ENCODE measurements at places on chromosomes 4 and X.

GRCh38 chr4:110480031-110480549 lies 4.1 kb downstream of the ENPEP start:
- DNase-seq, result no peak

- DNase-seq, result no peak
Observed at GRCh38 chr4:34964613-34965012, 1279.7 kb downstream of the ARAP2 start.

DNA sequence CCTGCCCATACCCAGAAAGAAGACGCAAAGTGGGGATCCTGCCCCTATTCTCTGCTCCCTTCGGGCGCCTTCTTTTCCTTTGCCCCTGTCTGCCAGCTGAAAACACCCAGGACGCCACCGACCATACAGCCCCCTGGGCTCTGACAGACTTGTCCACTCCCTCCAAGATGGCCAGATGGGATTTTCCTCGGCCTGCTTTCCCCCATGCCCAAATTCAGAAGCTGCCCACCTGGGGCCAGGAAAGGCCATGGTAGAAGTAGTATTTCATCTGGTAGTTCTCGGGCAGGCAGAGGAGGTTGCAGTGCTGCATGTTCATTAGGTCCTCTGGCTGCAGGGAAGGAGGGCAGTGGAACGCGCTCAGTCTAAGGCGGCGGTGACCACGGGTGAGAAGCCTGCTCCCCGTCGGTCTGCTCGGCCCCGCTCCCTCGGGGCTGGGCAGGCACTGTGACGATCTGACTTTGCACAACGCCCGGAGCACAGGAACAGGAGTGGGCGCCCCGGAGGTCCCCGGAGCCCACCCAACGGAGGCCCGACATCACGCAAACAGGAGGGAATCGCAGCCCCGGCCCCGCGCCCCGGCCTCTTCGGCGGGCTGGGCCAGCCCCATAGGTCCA lies 582 bp downstream of the NAA10 start:
- no peak for DNase-seq

GRCh38 chrX:28595346-28595745 lies 8.1 kb downstream of the IL1RAPL1 start:
- DNase-seq, result no peak

DNA sequence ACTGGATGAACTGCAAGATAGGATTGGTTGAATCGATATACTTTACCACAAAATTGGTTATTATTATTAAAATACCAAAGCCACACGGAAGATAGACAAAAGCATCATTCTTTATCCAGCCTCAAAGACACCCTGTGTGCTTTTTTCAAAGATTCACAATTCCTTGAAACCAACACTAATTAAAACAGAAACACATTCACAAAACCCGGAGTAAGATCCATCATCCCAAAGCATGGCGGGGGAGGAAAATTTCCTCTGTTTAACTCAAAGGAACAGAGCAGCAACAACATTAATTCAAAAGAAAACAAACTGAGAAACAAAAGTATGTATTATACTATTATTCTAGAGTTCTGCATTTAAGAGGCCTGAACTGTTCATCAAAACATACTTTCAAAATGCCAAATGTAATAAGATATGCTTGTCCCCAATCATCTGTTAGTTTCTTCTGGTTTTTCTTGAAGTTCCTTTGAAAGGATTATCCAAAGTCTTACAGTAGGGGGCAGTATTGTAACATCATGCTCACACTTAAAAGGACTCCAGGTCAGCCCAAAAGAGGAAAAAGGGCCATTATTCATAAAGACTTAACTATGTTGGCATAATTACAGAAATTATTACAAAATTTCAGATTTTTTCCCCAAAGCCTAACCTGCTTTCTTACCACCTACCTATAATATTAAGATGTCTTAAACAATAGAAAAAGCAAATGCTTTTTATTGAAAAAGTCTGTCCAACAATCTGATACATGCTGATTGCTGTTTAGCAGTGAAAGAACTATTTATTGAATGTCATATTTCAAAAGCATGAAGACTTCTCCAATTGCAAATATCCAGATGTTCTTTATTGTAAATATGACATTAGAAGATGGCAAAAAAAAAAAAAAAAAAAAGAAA lies 168.7 kb downstream of the SCFD2 start:
- DNase-seq, result no peak

DNA sequence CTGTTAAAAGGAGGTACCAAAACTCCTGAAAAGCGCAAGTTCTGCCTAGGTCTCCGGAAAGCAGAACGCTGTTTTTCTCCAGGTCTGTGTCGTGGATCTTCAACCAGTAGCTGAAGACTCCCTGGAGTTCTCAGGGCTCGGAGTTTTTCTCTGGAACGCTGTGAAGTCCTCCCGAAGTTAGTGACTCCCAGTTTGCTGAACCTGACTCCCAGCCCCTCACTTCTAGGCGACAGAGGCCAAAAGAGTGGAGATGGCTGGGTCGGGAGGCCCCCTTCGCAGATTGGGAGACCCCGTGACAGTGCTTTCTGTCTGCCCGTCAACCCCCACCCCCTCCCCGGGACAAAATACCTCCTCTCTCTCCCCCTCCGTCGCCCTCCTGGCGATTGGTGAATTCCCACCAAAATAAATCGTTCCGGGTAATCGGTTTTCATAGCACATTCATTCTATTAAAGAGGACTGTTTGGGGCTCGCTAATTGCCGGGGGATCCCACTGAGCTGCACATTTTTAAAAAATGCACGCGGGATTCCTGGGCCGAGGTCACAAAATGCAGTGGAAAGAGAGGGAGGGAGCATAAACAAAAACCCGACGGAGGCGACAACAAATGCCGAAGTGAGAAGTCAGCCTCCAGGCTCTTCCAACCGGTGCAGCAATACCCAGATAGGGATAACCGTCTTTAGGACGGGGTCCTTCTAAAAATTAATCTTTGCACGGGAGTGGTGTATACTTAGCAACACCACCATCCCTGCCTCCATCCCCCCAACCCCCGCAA lies 4.0 kb upstream of the MSX1 start:
- no peak for DNase-seq

- no peak for DNase-seq
Observed at GRCh38 chr4:66123831-66124413, 453.6 kb upstream of the EPHA5 start.

DNA sequence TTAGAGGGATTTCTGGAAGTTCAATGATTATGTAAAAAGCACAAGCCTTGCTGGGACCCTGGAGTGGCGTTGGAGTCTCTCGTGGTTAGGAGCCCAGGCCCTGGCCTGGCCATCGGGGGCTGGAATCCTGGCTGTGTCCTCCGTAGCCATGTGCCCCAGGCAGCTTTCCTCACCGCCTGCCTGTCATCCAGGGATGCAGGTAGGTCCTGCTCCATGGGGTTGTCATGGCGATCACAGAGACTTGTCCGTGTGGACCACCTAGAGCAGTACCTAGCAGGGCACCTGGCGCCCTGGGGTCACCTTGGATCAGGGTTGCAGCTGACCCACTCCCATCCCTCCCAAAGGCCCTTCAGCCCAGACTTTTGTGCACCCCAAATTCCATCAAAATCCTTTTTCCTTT lies 30.2 kb upstream of the WFS1 start:
- no peak for DNase-seq

GRCh38 chr4:187179086-187180058 lies 455.7 kb upstream of the FAT1 start:
- DNase-seq, result no peak

DNA sequence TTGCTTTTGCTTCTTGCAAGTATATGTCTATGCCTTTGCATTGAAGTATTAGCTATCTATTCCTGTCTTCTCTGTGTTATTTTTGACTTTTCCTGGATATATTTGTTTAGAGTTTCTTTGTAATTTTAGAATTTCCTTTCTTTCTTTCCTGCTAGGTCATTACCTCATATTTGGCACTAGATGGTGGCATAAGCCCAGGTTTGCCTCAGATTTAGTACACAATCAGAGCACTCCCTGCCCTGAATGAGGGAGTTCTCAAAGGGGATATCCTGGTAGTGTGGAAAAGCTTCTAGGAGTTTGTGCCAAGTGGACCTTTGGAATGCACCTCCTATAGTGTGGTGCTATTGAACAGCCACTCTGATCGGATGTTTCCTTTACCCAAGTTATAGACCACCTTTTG lies 181.6 kb downstream of the UGT8 start:
- DNase-seq, result no peak

DNA sequence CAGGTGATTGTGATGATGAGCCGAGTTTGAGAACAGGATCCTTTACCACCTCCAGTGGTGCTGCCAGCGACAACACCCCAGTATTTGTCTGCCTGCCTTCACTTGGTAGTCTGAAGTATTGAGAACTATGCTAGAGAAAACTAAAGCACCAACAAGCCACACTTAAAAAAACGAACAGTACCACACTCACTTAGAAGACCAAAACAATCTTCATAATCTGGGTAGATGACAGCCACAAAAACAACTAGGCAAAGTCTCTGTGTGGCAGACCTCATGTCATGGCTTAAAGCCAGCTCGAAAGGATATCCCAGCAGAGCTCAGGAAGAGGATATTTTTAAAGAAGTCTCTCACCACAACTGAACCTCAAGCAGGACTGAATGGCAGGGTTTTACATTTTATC lies 236.0 kb downstream of the GPC3 start:
- DNase-seq, result no peak

GRCh38 chr4:73152893-73153292 lies 83.4 kb upstream of the COX18 start:
- DNase-seq, result no peak

DNA sequence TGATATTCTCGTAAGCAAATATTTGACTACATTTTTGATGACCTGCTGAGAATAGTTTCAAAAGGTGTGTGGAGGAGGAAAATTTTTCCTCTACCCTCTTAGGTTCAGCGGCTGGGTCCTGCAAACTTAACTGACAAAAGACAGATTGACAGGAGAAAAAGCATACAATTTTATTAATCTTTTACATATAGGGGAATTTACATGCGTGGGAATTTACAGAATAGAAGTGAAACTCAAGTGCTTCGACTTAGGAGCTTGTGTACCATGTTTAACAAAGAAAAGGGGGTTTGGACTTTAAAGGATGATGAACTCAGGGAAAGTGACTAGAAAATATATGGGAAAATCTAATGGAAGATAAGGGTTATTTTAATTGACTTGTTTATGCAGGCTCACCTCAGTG lies 2.5 kb downstream of the HERC6 start:
- DNase-seq, result no peak

GRCh38 chrX:46279925-46280313 lies 265.3 kb downstream of the ZNF674 start:
- DNase-seq, result no peak

DNA sequence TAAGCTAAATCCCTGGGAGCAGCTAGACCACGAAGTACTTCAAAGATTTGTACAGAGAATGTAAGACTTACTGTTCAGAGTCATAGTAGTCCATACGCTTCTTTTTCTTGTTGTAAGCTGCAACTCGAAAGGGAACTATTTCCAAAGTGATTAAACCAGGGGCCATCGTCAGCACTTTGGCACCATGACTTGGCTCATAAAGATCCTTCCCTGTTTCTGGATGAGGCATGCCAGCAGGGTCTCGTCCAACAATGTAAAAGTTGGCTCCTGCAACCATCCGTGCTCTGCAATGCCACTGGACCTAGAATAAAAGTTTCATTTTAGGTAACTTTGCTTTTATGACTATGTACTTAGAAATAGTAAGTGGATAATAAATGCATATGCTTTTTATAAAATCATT lies 88.5 kb downstream of the PAPSS1 start:
- DNase-seq, result no peak

- no peak for DNase-seq
Observed at GRCh38 chrX:37779857-37780256, at the start of gene CYBB. Gene CYBB, plus strand, starts transcription at chrX:37780059. Its CDS starts 19 bp downstream, at chrX:37780078.

GRCh38 chr4:74397748-74398426 lies 32.9 kb downstream of the EREG start:
- no peak for DNase-seq

DNA sequence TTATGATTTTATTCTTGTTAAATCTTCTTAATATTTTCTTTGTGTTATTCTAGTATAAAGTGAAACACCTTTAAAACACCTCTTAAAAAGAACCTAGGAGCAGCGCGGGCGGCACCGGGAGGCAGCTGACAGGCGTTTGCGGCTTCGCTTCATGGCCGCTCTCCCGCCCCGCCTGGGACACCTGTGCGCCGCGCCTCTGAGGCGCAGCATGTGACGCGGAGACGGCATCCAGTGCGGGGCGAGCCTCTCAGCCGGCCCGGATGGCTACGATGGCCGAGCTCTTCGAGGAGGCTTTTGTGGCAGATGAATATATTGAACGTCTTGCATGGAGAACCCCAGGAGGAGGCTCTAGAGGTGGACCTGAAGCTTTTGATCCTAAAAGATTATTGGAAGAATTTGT lies 1592.7 kb downstream of the TECRL start:
- no peak for DNase-seq

DNA sequence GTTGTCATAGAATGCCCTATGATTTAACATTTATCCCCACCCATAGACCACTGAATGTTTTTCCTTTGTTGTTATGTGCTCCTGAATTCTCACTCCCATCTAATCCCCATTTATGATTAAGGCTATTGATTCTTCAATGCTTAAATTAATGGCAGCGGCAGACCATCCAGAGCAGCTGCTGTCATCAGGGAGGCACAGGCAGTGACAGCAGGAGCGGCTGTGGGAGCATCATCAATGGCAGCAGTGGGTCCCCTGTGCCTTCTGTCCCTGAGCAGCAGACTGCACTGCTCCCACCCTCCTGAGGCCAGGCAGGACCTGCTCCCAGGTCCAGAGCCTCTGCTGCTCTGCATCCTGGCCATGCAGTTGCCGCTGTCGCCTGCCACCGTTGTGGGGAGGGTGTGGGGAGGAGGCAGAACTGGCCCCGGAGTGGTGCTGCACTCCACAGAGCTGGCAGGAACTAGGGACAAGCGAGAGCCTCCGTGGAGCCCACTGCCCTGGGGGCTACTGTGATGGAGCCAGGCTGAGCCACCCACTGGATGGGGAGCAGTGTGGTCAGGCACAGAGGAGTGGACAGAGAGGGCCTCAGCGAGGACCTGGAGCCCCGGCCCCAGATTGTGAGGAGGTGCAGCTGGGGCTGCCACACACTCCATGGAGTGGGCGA lies 29.0 kb downstream of the NAA11 start:
- no peak for DNase-seq

GRCh38 chr4:99430106-99430505 lies 5.0 kb downstream of the ADH7 start:
- no peak for DNase-seq

DNA sequence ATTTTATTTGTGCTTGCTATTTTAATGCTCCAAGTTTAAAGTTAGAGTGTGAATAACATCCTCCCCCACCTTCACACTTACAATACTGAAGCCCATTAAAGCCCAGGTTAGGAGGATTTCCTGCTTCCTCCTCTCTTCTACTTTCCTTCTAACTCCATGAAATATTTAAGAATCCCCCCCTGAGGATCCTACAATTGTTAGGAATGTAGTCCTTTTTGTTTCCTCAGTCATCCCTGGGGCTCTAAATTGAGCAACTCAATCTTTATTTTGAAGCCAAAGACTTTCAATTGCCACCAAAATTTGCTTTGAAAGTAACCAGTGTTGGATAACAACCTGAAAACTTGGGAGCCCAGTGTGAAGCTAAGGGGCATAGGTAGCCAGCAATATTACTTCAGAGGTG lies 276.9 kb downstream of the FAM47A start:
- no peak for DNase-seq

- no peak for DNase-seq
Observed at GRCh38 chr4:41687971-41688370, 60.6 kb downstream of the PHOX2B start.

GRCh38 chrX:119292445-119292844 lies 56.4 kb downstream of the PGRMC1 start:
- DNase-seq, result no peak
